Daoy (cell line): ENCODE measurements at places on chromosomes 1 and 21.

GRCh38 chr1:89203166-89203565, 4.4 kb upstream of the GBP4 start:
- peak; percentile 35 for DNase-seq

DNA sequence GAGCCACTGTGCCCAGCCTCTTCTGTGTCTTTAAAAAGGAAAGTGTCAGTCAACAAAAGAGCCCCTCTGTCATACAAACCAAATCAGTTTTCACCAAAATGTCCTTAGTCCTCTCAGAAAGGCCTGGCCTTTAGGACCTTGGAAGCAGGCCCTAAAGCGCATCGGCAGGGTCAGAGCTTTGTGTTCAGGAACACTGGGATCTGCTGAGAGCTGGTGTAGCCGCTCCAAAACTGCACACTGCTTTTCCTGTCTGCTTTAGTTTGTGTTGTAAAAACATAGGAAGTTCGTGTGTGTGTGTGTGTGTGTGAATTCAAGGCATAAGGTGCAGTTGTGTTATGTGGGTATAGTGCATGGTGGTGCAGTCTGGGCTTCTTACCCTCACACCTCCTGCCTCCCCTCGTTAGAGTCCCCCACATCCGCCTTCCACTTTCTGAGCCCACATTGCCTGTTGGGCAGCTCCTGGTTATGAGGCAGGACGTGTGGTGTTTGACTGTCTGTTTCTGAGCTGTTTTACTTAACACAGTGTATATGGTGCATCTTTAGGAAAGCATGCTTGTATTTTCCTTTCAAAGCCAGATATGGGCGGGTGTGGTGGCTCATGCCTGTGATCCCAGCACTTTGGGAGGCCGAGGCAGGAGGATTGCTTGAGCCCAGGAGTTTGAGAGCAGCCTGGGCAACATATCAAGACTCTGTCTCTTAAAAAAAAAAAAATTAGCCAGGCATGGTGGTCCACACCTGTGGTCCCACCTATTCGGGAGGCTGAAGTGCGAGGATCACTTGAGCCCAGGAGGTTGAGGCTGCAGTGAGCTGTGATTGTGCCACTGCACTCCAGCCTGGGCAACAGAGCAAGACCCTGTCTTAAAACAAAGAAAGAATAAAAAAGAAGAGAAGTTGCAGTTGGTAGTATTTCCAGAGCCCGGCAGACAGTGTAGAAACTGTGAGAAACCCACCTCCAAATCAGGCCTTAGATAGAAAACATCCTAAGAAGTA, 12.4 kb downstream of the IBA57 start:
- no peak for DNase-seq

GRCh38 chr21:45982758-45983648, 1.4 kb downstream of the COL6A1 start:
- no peak for DNase-seq

DNA sequence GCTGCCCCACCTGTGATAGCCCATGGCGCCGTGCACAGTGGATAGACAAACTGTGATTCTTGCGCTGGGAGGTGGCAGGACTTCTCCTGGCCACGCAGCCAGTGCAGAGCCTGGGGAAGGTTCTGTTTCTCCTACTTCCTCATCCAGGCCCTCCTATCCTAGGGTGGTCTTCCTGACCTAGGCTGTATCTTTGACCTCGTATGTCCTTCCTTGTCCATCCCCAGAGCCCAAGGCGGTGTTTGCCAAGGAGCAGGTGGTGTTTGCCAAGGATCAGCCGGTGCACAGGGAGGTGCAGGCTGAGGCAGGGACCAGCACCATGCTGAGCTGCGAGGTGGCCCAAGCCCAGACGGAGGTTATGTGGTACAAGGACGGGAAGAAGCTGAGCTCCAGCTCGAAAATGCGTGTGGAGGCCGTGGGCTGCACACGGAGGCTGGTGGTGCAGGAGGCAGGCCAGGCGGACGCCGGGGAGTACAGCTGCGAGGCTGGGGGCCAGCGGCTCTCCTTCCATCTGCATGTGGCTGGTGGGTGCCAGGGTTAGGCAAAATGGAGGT, 63.9 kb downstream of the OBSCN start:
- DNase-seq, result no peak

DNA sequence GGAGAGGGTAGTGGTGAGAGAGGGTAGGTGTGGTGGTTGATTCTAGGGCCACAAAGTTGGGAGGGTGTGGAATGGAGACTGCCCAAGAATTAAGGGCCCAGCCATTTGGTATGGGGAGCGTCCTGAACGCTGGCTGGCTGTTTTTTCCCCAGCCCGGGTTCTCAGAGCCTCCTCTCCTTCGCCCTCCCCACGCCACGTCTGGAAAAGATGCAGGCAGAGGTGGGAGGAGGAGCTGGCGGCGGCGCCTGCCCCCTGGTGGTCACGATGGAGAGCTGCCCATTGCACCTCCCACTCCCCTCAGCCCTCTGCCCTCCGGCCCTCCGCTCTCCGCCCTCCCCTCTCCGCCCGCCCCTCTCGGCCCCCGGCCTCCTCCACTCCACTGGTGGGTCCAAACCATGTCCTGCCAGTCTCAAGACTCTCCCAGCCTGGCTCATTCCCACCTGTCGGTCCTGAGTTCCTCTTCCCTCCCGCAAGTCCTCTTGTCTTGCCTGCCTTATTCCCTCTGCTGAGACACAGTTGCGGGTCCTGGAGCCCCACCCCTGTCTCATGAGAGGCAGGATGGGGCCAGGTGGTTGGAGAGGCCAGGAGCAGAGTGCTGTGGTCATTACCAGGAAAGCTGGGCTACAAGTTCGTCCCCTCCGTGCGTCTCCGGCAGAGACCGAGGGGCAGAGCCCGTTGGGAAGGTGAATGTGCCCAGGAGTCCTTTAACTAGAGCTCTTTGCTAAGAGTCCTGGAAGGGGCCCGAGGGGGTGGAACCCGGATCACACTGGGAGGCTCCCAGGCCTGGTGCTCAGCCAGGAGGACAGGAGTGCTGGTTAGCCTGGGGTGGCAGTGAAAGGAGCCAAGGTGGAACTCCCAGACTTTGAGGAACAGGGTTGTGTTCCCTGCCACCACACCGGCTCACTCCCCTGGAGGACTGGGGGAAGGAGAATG, 22.6 kb downstream of the ETNK2 start:
- peak; percentile 76 for DNase-seq

DNA sequence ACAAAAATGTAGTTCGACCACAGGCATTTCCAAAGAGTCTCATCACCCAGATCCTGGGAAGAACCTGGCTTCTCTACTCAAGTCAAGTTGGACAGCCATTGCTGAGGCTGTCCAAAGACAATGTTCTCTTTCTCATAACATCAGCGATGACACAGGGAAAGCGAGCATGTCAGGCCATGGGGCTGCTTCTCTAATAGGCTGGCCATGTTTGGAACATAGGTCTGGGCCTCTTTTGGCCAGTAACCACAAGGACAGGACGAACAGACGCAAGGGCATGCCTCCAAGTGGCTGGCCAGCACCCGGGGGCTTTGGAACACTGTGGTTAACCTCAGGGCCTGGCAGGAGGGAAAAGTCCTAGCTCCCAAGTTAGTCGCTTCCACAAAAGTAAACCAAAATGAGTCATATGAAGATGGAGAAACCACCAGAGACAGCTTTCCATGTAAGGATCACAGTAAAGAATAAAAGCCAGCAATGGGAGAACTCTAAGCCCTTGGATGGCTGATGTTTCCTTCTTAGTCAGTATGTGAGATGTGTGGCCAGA, 80.6 kb upstream of the SLC44A3 start:
- peak; percentile 96 for DNase-seq
